ENCODE measurements at places on chromosomes 1 and 21. TPM values are rescaled to one million over a fixed set of nuclear protein-coding genes. Genes with fewer than 3 reads are reported as not detected.

DNA sequence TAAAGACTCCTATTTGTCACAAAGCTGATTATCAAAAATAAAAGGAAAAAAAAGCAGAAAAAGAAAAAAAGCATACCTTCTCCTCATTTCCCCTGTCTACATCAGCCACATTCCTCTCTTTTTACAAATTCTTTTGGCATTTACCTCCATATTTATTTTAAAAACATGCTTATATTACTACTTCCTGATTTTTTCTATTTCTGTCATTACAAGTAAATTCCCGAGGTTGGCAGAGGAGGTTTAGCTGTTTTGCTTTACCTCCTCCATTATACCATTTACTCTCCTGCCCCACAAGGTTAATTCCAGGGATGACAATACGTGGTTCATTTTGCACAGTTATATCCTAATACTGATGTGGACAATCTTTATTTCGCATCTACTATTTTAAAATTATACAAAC, 26.3 kb upstream of the CD34 start:
- no peak for DNase-seq

Gene ANXA9
- total RNA-seq: 0.12 TPM

Gene BTG3
- 80.5 TPM for total RNA-seq

GRCh38 chr21:19458295-19458694, 1054.7 kb upstream of the TMPRSS15 start:
- no peak for DNase-seq

- peak; percentile 66 for DNase-seq
Observed at GRCh38 chr1:59333626-59334277, 36.9 kb downstream of the FGGY start.

DNA sequence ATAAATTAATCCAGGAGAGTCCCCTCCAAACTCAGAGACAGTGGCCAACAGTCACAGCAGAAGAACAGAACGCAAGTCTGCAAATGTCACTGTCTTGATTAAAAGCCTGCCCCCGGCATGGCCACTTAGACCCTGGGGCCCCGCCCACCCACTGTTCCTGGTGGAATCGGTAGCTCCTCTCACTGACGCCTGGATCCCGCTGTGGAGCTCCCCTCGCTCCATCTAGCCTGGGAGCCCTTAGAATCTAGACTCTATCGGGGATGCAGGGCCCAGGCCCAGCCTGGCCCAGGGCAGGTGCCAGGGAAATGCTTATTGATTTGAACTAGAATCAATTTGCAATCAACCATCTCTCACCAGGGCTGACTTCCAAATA, 21.4 kb upstream of the PLEKHG5 start:
- no peak for DNase-seq

- no peak for DNase-seq
Observed at GRCh38 chr1:94329986-94330385, 88.2 kb upstream of the ABCD3 start.

DNA sequence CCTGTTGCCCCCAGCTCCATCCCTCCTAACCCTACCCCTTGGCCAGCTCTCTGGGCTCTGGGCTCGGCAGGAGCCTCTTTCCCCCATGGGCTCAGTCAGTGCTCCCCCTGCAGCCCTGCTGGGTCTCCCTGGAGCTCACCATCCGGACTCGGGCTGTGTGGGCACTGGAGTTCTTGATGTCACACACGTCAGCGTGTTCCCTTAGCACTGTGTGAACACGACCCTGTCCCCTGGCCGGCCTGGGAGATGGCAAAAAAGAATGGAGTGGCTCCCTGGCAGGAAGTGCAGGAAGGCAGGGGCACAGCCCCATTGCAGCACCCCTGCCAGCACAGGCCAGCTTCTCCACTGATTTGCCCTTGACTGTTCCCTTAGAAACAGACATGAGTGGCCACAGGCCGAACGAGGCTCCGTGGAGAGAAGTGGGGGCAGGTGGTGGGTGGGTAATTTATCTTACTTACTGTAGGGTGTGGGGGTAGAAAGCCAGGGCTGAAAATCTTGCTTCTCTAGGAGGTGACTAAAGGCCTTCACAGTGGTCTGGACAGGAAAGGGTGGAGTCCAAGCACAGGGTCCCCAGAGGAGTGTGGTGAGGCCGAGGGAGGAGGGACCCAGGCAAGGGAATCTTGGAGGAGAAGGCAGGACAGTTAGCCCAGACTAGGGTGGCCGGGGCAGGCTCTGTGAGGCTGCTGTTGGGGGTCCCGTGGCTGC, 381.7 kb upstream of the VAMP3 start:
- DNase-seq: peak; percentile 33

DNA sequence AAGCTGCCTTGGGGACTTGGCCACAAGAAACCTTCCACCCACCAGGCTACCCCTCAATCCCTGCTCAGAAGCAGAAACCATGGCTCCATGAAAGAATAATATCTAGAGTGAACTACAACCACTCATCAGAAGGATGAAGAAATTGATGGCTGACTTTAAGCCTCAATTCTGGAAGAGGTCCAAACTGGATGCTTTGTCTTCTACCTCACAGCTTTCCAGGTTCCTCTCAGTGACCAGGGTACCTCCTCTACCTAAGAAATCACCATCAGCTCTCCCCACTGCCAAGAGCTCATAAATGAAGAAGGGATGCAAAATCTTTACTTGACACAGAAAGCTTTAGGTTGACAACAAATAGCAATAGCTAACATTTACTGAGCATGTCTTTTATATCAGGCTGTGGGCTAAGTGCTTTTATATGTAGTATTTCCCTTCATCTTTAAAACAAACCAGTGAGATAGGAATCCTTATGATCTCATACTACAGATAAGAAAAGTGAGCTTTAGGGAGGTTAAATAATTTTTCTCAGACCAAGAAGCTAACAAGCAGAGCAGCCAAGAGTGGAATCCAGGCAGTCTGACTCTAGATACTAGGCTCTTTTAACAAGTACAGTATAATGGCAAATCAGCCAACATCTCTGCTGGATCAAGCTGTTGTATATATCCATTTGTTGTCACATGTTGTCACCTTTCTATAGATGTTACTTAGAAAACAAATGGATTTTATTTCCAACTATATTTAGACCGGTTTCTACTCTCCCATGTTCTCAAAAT, 243.0 kb upstream of the SGIP1 start:
- DNase-seq: no peak
